ENCODE measurements at places on chromosomes 5 and 9.
A peak's percentile ranks its signal among the peaks of the same experiment; 100 is the strongest.

GRCh38 chr5:158623971-158624370, 475.7 kb downstream of the EBF1 start:
- no peak for DNase-seq

GRCh38 chr9:93304574-93305496, 120.9 kb downstream of the WNK2 start:
- no peak for DNase-seq

DNA sequence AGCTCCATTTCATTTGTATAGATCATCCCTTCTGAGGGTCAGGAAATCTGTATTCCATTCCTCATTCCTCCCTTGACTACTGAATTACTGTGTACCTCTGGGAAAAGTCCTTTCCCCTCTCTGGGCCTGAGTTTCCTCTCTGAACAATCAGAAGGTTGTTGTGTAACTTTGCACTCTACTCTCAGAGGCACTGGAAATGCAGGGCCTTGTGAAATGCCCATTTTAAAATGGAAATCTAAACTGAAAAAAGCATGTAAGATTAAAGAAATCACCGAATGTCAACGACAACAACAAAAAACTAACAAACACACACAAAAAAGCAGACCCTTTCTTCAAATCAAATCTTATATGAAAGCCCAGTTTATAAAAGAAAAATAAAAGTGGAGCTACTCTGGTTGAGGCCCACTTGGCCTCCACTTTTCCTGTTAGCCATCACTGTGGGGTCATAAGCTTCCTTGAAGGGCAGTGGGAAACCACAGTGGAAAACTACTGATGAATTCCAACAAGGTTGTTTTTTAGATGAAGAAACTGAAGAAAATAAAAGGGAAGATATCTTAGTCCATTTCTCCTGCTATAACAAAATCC, 21.6 kb upstream of the GRPEL2 start:
- no peak for DNase-seq

- no peak for DNase-seq
These were observed 48.8 kb downstream of the SLC6A7 start for GRCh38 chr5:150238646-150239045.

DNA sequence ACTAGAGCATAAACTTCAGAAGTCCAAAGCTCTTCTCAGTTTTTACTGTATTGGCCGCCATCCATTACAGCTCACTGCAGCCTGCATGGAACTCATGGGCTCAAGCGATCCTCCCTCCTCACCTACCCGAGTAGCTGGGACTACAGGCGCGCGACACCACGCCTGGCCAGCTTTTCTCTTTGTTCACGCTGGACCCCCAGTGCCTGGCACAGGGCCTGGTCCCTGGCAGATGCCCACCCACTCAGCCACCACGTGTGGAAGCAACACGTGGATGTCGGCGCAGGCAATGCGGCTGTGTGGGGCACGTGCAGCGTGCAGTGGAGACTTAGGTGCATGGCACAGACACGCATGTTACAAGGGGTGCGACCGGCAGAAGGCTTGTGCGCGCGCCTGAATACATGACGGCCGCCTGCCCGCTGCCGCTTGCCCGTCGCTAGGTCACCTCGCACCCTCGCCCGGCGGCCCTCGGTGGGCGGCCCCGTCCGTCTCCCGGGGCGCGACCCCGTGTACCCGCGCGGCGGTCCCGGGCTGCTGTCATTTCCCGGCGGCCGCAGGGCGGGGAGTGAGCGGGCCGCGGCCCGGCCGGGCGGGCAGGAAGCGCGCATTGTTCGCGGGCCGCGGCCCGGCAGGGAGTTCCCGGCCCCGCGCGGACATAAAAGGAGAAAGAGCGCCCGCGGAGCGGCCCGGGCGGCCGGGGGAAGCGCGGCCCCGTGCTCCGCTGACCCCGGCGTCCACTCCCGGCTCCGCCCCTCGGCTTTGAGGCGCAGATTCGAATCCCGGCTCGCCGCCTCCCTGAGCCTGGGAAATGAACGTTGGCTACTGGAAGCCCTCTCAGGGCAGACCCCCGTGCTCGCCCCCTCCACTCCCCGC, 24.1 kb upstream of the PTGS1 start:
- no peak for DNase-seq

DNA sequence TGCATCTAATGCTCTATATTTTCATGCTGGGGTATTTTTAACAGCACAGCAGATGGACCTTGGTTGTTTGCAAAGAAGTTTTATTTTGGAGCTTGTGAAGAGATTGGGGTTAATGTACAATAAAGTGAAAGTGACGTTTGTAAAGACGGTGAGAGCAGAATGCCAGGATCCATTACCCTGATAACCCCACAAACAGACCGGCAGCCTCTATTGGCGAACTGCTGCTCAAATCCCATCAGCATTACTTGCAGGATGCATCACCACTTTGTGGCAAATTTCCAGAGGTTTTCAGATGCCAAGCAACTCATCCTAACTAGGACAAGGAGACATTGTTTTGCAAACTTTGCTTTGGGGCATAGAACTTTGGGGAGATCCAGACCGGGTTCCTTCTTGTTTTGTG, 383.3 kb upstream of the ZNF462 start:
- DNase-seq, result no peak

DNA sequence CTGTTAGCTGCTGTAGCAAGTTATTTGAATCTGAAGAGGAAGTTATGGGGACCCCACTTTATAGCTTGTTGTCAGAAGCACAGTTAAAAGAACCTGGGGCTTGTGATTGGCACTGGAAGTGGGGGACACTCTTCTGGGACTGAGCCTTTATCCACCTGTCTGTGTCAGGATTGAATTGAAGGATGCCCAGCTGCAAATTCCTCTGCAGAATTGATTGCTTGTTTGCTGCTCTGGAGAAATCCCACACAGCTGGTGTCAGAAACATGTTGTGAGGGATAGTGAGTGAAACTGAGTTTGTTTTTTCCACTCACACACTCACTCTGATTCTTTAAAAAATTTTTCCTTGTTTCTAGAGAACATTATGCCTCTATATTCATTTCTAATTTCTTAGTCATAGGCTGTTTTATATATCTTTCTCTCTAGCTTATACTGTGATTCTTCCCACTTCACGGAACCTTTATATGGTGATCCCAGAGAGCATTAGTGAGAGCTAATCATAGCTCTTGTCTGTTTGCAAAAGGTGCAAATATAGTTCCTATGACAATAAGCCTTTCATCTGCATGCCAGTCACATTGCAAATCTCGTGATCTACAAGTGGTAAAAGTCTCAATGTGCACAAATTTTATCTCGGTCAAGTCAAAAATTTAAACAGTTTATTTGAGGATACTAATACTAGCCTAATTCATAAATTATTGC, 188.5 kb upstream of the EDIL3 start:
- no peak for DNase-seq

DNA sequence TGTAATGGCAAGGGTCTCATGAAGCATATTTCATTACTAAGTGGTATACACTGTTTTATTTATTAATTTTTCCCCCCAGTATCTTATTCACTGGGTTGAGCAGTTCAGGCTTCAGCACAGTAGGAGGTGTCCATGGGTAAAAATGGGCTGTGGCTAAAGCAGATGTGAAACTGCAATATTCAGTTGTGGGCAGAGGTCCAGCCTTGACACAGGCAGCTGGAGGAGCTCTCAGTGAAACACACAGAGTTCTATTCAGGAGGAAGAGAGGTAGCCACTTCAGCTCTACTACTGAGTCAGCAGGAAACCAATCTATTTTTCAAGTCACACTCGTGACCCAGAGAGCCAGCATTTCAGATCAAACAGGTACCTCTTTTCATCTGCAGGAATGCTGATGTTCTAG, 418.3 kb downstream of the CDH10 start:
- no peak for DNase-seq

GRCh38 chr9:89274838-89275237, 36.2 kb upstream of the CKS2 start:
- no peak for DNase-seq

GRCh38 chr9:35828716-35829083, at the start of gene FAM221B:
TSS of gene FAM221B (minus strand) at chr9:35828732. CDS start at chr9:35826161, 2,571 bp downstream.
- no peak for DNase-seq

- no peak for DNase-seq
These were observed 2.9 kb downstream of the P4HA2 start for GRCh38 chr5:132224716-132225115.

DNA sequence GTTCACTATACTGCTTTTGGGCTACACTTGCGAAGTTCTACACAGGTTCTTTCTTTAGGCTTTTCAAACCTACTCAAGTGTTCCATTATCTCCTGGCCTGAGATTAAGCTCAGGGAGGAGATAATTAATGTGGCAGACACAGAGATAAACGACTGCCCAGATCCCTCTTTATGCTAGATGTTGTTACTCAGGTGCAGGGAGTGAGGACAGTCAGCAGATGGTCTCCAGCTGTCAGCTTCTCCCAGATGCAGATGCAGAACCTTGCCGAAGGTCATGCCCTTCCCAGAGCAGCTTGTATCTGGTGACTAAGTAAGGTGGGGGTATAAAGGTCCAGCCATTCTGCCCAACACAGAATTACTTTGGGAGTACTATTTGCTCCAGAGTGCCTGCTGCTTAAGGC, 166.2 kb downstream of the ZNF462 start:
- no peak for DNase-seq

- DNase-seq, result no peak
These were observed 133.0 kb upstream of the STK32A start for GRCh38 chr5:147101659-147102369.

- DNase-seq, result no peak
These were observed 75.8 kb upstream of the ZNF618 start for GRCh38 chr9:113800276-113800675.

- DNase-seq, result no peak
These were observed 71.3 kb downstream of the HRH2 start for GRCh38 chr5:175728885-175729828.

- no peak for DNase-seq
These were observed 680.8 kb upstream of the SEMA6A start for GRCh38 chr5:117255211-117256027.

DNA sequence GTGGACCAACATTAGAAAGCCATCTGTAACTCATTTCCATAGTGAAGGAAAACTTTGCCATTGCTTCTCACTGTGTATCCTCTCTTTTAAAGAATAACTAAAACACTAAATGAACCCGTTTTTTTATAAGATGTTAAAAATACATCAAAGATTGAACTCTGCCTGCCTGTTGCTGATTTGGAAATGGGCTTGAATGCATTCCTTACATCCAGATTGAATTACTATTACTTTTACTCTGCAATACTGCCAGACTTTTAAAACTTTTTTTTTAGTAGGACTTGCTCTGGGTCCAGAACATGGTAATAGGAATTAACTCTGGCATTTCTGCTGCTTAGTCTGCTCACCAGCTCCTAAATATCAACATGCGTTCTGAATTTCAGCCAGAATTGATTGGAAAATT, 176.8 kb upstream of the PAPPA start:
- no peak for DNase-seq

- no peak for DNase-seq
These were observed 26.7 kb downstream of the NDUFS6 start for GRCh38 chr5:1827886-1828397.

GRCh38 chr9:125650271-125650737, 56.7 kb downstream of the MAPKAP1 start:
- DNase-seq, result no peak

DNA sequence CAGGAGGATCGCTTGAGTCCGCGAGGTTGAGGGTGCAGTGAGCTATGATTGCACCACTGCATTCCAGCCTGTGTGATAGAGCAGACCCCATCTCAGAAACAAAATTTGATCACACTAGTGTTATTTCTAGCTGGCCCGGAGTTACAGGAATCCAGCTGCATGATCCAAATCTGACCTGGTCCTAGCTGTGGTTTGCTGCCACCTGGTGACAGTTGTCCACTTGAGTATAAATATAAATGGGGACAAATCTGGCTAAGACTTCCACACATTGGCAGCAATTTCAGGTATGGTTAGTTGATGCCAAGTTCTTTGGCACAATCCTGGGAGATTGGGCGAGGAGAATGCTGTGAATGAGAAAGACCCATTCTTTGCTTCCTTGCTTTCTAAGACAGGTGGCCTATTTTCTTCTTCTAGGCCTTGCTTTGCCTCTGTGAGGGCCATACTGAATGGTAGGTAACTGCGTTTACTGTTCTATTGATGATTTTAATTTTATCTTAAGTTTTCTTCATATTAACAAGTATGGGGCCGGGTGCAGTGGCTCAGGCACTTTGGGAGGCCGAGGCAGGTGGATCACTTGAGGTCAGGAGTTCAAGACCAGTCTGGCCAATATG, 35.4 kb downstream of the UBE2R2 start:
- peak; percentile 9 for DNase-seq

- DNase-seq, result no peak
These were observed 19.1 kb downstream of the TNFSF8 start for GRCh38 chr9:114911167-114911821.

GRCh38 chr9:127096208-127096607, 26.2 kb downstream of the ANGPTL2 start:
- no peak for DNase-seq

- no peak for DNase-seq
These were observed 68.8 kb downstream of the ANKRD55 start for GRCh38 chr5:56164376-56164775.

DNA sequence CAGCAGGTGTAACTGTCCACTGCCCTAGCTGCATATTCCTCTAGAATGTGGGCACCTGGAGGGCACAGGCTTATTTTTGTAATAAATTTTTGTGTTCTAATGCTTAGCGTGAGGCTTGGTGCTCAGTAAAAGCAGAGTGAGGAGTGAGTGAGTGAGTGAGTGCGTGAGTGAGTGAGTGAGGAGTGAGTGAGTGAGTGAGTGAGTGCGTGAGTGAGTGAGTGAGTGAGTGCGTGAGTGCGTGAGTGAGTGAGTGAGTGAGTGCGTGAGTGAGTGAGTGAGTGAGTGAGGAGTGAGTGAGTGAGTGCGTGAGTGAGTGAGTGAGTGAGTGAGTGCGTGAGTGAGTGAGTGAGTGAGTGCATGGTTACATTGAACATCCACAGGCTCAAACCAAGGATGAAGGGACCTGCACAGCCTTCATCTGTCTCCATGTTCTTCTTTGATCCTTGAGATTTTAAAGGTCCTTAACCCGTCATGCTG, 371.5 kb downstream of the MED10 start:
- no peak for DNase-seq

GRCh38 chr5:107792940-107793339, 122.2 kb upstream of the EFNA5 start:
- no peak for DNase-seq

DNA sequence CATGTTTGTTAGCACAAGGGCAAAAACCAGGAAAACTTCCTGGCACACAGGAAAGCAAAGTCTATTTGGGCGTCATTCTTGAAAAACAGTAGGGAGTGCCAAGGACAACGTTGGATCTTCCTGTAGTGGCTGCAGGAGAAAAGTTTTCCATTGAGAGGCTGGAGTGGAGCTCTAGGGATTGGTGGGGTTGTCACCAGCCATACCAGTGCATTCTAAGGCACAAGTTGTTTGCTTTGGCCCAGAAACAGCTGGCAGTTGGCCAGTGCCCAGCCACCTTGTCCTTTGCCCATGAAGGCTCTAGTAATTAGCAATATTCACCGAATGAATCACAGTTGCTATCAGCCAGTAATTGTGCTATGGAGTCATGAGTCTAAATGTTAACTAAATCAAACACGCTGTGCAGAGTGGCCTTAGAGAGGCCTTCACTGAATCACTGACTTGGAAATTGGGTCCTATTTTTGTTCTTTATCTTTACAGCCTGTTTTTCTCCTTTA, 26.4 kb downstream of the TNFSF15 start:
- no peak for DNase-seq

DNA sequence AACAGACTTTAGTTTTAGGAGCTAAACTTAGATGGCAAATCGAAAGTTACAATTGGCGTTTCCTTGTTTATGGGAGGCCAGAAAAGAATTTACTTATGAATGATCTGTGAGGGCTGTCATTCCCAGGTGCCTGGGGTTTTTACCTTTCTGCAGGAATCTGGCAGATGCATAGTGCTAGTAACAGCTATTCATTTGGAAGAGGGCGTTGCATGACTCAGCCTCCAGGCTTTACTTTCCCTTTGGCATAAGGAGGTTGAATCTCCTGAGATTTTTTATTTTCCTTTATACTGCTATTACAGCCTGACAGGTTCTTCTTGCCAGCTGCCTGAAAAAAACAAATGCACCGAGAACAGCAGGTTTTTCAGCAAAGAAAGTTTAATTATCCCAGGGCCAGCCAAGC, 30.0 kb downstream of the CARD6 start:
- DNase-seq, result no peak
